ENCODE measurements at places on chromosomes 3 and 15.

DNA sequence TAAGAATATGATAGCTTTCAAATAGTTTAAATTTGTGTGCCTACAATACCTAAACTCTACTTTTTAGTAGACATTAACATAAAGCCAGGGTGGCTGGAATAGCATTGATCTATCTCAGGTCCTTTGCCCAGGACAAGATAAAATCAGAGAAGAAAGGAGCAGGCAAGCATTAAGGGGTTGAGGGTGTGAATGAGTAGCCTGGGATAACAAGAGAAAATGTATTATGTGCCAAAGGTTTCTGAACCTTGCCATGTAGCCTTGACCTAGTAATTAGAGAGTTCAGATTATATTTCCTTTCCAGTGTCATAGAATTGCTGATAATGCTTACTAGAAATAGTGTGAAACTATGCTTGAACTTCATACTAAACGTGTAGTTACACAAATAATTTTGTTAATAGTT is 22.9 kb downstream of the ATP11B start:
- DNase-seq, result no peak

DNA sequence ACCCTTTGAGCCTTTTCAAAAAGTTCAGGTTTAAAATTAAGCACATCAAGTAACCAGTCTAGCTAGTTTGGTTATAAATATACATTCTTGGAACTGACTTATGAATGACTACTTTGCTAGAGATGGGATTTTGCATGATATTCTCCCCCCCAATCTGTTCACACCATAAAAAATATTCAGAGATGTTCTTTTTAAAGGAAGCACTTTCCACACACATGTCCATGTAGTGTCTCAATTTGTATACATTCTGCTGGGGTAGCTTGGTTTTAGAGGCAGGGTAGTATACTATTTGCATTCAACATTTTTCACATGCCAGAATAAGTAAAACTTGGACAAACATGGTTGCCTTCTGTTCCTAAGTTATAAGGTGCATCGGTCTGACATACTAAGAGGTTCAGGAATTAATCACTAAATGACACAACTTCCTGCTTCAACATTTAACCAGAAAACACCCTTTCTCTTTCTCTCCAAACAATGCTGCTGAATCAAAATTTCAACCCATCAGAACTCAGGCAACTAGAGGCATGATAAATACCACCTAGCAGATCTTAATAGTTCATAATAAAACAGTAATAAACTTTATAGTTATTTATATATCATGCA is 57.0 kb downstream of the SUMF1 start:
- no peak for DNase-seq

DNA sequence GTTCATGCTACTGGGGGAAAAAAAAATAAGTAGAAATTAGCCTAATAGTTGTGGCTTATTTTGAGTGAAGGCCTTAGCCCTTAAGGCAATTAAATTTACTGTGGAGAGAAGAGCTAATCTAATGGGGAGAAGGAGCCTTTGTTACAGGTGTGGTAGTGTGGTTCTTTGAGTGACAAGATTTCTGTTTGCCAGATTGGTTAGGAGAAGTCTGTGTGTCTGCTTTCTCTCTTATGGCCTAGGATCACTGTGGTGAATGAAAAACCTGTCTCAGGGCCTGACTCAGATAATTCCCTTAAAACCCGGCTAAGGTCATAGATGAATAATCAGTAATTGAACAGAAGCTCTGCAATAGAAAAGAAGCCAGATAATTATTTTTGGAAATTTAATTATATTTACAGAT is 27.0 kb downstream of the OPA1 start:
- peak; percentile 17 for DNase-seq

DNA sequence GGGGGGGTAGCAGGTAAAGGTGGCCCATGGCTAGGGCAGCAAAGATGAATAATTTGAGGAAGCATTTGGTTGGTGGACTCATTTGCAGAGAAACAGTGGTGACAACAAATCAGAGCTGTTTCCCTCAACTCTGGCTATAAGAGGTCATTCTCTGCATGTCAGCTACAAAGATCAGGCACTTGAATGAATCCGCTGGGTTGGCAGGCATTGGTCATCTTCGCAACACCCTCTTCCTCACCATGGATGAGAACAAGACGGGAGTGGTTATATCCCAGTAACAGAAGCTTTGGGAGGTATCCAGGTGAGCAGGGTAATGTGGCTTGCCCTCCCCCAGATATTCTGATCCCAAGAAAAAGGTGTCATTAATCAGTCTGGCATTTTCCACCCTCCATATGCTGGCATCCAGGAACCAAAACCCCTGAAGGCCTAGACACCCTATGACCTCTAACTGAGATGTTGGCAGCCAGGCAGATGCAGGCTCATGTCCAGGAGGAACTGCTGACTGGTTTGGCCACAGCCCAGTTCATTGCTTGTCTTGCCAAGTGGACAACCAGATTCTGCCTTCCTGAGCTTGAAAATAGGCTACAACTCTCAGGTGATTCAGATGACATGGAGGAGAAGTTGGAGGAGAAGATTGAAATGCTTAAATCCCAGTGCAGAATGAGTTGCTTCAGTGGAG is 108.9 kb upstream of the TRIM42 start:
- DNase-seq, result no peak

GRCh38 chr3:176628101-176628639 is 569.1 kb downstream of the TBL1XR1 start:
- DNase-seq, result no peak

GRCh38 chr15:88537591-88538317 is 8.7 kb downstream of the DET1 start:
- no peak for DNase-seq

DNA sequence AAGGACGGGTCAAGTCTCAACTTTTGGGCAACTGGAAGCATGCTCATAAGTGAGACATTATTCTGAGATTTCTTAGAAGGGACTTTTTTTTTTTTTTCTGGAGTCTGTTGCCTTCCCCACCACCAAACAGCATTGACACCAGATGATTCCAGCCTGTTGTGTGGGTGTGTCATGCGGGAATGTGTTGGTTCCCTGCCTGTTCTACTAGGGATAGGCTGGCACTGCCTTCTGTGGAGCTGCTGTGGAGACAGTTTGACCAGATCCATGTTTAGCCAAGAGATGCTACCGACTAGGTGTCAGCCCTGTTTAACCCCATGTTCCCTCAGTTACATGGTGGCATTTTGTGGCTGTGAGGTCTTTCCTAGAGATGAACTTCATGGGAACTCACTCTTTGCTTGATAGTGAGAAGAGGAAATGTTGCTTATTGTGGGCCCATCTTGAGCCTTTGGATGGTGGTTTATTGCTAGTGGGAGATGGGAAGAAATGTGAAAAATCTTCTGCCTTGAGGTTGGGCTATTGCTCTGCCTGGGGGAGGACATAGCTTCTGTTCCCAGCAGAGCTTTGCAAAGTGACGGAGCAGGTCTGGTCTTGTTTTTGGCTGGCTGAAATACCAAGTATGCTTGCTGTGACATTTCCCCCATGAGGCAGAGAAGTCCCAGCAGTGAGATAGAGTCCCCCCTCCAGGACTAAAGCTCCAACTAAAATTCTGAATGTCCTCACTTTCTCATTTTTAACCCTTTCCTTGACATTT is 31.3 kb downstream of the TRAK1 start:
- no peak for DNase-seq

DNA sequence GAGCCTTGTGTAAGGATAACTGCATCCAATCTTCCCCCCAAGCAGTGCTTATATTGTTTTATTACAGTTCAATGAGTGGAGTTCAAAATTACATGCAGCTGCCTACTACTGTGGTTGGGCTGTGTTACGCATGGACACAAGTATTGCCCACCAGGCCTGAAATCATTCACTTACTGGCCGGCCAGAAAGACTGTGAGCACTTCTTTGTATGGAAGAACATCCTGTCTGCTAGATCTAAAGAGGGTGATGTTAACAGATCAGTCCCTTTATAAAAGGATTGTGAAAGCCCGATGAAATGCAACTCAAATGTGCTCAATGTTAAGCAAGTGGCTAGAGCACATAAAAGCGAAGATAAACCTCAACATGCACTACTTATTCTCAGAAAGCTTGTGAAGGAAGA is 132.5 kb downstream of the FOXP1 start:
- DNase-seq, result no peak

DNA sequence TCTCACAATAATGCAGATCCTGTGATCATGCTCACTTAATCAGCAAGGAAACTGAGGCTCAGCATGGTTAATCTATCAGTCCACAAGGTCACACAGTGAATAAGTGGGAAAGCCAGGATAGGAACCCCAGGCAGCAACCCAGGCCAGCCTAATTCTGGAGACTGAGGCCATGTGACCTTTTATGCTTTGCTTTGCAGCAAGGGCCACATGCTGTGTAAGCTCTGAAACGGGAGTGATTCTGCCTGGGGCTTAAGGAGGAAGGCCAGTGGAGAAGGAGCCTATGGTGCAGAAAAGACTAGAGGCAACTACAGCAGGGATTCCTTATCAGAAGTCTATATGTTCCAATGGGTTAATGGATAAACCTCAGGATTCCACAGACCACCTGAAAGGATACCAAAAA is 157.6 kb upstream of the PPP2R3A start:
- DNase-seq, result no peak

Measured in NCI-H1417 (cell line).